ENCODE measurements at places on chromosomes 3 and 15.
A peak's percentile ranks its signal among the peaks of the same experiment; 100 is the strongest.

DNA sequence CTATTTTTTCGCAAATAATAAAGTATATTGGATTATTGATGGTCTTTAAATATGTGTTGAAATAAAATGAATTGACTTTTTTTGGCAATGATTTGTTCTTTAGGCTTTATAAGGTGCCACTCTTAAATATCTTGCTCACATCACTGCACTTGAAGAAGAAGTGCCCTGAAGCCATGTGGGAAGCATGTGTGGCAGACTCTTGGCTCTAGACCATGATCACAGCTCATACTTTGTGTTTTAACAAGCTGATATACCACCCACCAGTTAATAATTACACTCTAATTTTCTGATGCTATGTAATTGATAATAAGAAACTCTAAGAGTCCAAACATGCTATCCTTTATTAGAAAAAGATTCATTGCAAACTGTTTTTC lies 52.1 kb upstream of the TGFBR2 start:
- DNase-seq: no peak

GRCh38 chr3:100169201-100169920 lies 55.1 kb upstream of the FILIP1L start:
- no peak for DNase-seq

GRCh38 chr15:50562735-50563640 lies 16.5 kb upstream of the USP50 start:
- DNase-seq: no peak

GRCh38 chr15:90463381-90463780 lies 66.3 kb upstream of the CRTC3 start:
- DNase-seq: no peak

- no peak for DNase-seq
Measured at GRCh38 chr3:197068077-197068476, 38.5 kb upstream of the MELTF start.

- DNase-seq: peak; percentile 62
Measured at GRCh38 chr15:78308422-78309032, 9.1 kb upstream of the SKIC8 start.

DNA sequence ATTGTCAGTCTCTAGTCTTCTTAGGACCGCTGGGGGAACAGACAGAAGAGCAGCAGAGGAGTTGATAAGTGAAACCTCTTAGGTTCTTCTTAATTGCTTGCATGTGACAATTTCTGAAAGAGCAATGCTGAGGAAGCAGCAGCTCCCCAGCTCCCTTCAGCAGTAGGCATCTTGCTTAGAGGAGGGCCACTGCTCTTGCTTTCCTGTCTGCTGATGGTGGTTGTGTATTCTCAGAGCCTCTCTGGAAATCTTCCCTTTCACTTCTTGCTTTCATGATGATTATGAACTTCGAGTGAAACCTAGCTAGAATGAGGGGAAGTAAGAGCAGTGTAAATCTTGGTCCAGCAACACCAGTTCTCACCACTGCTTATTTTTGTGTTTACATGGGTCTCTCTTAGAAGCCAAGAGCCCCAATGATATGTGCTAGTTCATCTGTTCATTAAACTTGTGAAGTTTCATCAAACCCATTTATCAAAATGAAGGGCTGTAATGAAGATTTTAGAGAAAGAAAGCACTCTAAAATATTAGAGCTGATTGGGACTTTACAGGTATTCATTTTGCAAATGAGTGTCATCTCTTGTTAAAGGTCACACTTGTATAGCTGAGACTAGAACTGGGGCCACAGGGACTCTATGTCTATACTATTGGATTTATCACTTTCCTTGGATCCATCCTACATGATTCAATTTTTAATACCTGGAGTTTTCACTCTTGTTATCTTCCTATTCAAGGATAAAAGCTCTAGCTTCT lies 246.7 kb downstream of the LPP start:
- DNase-seq: no peak

- no peak for DNase-seq
Measured at GRCh38 chr15:67575039-67575502, 32.6 kb downstream of the MAP2K5 start.

- no peak for DNase-seq
Measured at GRCh38 chr3:186217820-186218164, 108.9 kb upstream of the ETV5 start.

Data from large intestine (tissue), 12 donors.